ENCODE measurements at places on chromosomes 1 and 21.
A peak's percentile ranks its signal among the peaks of the same experiment; 100 is the strongest.

GRCh38 chr1:38361566-38361965 is 315.0 kb upstream of the POU3F1 start:
- DNase-seq = no peak

DNA sequence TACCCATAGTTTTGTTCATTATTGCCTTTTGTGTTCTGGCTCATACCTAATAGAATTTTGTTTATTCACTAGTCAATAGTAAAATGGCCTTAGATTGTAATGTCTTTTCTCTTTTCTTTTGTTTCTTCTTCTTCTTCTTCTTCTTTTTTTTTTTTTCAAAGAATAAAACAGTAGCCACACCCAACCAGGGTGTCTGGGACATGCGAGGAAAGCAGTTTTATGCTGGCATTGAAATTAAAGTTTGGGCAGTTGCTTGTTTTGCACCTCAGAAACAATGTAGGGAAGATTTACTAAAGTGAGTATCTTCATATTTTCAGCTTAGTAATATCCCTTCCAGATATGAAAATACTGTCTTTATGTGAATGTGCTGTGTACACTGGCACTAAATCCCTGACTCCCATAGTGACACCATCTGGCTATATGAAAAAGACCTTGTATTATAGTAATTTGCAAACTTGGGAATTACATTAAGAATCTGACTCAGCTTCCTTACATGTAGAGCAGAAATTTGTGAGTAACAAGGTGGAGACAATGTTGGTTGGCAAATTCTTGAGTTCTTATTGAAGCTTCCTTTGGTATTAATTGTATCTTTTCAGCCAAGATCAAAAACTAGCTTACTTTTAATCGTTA is 24.6 kb downstream of the AGO4 start:
- DNase-seq = no peak

DNA sequence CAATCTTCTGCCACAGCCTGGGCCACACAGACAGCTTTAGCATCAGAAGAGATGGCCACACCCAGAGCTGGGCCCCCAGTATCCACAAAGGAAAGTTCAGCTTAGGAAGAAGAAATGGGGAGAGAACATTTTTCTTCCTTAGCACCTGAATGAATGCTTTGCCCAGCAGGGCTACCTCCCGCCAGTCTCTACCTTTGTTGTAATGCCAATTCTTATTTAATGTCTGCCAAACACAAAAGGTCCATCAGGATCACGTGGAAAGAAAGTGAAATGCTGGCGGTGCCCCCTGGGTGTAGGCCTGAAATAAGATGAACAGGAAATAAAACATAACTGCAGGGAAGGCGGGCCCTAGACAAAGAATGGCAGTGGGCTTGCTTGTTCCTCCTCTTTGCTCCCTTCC is 125.6 kb downstream of the CACNA1E start:
- no peak for DNase-seq

DNA sequence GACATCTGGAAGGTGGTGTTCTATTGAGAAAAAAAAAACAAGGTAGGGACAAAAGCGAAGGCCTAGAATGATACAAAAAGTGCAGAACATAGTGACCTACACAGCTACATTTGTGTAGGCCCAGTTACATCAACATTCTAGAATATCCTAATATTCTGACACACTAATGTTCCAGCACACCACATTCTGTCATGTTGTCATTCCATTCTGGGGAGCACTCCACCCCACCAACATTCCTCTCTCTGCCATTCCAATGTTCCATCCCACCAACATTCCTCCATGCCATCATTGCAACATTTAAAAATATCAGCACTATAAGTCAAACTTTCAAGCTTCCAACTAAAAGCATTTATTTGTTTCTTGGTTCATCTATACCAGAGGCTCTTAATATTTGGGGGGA is 28.5 kb downstream of the COA7 start:
- DNase-seq = no peak

GRCh38 chr1:64173336-64173940 is 30.0 kb upstream of the UBE2U start:
- no peak for DNase-seq

DNA sequence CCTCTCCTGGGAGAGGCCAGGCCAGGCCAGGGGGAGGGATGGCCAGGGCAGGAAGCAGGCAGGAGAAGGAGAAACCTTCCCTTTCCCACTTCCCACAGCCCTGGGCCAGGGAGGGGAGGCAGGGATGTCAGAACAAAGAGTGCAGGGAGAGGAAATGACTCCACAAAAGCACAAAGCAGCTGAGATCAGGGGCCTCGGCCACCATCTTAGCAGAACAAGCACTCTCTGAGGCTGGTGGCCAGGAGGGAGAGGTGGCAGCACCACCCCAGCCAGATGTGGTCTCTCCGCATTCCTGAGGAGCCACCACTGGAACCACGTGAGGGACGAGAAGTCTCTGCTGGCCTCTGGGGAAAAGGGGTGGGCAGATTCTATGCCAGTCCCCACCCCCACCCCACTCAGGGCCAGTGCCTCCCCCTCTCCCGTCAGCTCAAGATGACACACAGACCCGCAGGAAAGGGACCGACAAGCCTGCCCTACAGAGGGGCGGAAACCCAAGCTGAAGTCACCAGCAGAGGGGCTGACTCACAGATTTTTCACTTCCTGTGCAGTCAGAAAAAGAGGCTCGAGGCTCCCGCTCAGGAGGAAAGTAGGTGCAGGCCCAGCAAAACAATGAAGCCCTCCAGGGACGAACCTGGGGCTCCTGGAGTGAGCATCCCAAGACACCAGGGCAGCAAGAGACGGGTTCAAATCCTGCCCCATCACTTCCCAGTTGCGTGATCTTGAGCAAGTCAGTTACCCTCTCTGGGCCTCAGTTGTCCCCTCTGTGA is 24.1 kb upstream of the ALDH4A1 start:
- no peak for DNase-seq

DNA sequence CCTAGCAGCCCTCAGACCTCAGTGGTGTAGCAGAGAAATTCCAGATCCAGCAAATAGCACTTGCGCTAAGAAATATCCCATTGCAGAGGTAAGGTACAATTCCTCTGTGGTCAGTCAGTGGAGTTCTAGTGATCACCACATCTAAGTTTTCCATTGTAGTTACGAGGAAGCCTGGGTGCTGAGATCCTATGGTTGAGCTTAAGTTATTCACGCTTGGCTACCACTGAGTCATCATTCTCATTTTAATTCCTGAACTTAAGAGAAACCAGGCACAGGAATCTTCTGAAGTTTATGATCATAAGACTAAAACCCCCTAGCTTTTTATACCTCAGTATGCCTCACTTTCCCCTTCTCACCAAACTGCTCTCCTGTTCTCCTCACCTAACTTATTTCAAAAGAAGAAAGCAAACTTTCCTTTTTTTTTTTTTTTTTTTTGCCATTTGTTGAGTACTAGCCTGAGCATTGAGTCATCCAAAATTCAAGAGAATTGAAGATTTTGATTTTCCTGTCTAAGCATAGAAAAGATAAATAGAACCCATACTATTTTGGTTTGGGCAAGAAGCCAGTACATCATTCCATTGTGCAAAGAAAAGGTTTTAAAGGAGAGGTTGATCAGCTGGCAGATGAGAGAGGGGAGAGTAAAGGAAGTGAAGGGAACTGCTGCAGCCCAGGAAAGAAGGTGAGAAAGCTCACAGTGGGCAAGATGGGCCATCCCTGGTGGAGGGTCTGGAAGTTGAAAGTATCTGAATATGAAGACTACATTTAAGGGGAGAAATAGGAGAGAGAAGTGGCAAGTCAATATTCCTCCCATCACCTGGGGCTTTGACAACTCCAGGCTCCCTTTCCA is 39.9 kb downstream of the SERBP1 start:
- no peak for DNase-seq

- DNase-seq = peak; percentile 27
Measured at GRCh38 chr1:212915245-212916091, 34.9 kb upstream of the VASH2 start.

DNA sequence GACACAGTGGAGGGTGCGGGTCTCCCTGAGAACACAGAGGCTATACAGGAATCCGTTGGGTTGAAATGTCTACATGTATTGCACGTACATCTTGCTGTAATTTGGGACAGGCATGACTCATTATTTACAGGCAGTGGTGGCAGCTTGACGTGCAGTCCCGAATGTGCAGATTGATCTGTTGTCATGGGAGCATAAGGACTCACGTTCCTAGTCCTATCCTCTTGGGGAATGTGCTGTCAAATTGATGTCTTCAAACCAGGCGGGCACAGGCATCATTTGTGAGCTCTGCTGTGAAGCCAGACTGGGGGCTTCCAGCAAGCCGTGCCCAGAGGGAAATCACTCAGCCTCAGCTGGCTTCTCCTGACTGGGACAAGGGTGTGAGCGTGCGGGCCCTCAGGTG is 40.5 kb downstream of the S100B start:
- DNase-seq = no peak

DNA sequence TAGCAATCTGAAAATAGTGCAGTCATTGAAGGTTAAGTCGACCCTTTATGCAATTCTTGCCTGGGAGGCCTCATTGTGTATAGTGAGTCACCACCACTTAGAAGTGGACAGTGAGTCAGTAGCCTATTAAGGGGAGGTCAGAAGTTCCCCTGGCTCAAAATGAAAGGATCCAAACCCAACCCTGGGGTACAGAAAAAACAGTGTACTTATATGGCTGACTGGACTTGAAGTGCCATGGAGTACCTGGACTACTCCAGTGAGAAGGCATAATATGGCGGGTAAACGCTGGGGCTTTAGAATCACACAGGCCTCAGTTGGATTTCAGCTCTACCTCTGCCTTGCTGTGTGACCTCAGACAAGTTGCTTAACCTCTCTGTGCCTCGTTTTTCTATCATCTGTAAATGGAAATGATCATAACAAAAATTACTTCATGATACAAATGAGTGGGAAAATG is 2.2 kb upstream of the BCL9 start:
- no peak for DNase-seq

DNA sequence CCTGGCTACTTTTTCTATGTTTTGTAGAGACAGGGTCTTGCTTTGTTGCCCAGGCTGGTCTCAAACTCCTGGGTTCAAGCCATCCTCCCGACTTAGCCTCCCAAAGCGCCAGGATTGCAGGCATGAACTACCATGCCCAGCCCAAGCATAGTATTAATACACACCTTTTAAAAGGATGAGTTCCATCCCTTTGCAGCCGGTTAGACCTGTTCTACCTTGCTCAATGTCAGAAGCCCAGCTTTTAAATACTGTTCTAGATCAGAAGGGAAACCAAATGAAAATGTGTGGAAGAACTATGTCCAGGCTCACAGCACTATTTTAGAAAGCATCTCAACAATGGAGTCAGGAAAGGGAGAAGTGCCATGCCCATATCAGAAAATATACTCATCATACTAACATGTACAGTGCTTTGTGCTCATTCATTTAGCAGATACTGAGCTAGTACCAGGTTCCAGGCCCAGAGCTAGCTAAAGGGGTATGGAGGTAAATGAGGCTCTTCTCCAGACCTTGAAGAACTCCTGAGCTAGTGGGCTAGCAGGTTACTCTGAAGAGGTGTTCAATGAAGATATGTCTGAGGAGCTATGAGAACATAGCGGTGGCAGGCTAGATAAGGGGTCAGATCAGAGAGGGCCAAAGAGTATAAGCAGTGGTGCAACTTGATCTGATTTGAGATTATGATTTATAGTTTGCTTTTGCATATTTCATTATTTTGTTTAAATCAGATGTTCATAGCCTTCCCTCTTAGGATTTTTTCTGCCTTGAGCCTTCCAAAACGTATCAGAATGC is 78.2 kb downstream of the RNF220 start:
- DNase-seq = no peak

- DNase-seq = no peak
Measured at GRCh38 chr21:42066521-42066920, 4.6 kb upstream of the UMODL1 start.

DNA sequence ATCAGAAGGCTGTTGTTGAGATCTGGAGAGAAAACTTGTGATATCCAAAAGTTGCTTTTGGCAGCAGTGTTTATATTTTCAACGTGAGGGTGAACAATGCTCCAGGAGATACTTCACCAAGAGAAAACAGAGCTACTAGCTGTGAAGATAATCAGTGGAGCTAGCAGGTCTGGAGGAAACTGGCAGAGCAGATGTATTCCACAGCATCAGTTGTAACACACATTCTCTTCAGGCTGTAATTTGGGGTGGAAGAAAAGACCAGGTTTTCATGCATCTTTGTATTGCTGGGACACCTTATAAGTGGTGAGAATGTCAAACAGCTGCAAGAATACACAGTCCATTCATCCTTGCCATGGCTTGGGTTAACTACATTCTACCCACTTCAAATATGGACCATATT is 22.0 kb downstream of the AHCYL1 start:
- no peak for DNase-seq

DNA sequence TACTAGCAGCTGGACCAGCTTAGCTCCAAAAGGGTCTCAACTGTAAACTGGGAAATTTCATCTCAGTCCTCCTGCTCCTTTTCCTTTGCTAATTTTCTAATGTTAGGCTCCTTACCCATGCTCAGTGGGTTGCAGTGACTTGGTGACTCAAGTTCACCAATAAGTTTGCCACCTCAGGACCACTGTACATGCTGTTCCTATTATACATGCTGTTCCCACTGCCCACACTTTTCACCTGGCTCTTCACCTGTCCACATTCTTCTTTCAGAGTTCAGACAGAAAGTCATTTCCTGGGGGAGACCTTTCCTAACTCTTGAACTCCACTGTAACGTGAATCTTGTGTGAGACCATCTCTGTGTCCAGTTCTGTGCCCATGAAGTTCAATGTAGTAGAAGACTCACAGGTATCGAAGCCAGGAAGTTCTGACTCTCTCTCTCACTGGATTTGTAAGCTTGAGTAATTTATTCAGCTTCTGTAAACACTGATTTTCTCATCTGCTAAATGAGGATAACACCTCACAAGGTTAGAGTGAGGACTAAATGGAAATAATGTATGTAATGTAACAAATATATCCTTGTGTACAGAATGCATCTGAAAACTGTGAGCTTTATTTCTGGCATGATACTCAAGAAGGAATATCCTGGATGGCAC is 17.9 kb downstream of the CD2 start:
- no peak for DNase-seq

DNA sequence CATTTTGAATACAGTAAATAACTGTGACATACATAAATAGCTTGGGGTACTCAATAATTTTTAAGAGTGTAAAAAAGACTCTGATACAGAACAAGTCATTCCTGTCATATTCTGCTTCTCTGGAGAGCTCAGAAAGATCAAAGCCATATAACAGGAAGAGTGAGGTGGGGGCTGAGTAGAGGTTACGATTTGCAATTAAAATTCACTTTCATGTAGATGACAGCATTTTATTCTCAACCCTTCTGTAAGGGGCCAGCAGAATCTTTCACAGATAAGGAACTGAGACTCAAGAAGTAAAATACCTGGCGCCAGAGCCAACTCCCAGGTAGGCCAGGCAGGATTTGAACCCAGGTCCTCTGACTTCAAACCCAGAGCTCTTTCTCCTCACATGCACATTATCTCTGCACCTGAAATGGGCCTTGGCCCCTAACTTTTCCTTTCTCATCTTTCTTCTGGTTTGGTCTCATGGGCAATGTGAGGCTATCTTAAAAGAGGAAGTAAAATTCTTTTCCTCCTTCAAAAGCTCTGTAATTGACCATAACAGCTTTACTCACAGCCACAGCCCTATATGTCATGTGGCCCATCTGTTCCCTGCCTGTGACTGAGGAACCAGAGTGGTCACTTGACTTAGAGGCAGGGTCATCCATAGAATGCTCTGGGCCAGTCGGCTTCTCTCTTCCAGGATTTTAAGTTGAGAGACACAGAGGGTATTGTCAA is 80.9 kb upstream of the SYT6 start:
- DNase-seq = no peak

Measured in SHP77 treated with DMSO at 0.1 percent for 48 hours (cell line).